ENCODE measurements at places on chromosomes 7 and 10. TPM values are rescaled to one million over a fixed set of nuclear protein-coding genes. Genes with fewer than 3 reads are reported as not detected.
A peak's percentile ranks its signal among the peaks of the same experiment; 100 is the strongest.

The LIPF gene
- total RNA-seq, result not detected

- no peak for DNase-seq
These were observed 10.6 kb upstream of the PLEKHS1 start for GRCh38 chr10:113740850-113741249.

GRCh38 chr10:15120523-15120922 lies 23.4 kb downstream of the RPP38 start:
- no peak for DNase-seq

The PIP gene
- not detected for total RNA-seq

DNA sequence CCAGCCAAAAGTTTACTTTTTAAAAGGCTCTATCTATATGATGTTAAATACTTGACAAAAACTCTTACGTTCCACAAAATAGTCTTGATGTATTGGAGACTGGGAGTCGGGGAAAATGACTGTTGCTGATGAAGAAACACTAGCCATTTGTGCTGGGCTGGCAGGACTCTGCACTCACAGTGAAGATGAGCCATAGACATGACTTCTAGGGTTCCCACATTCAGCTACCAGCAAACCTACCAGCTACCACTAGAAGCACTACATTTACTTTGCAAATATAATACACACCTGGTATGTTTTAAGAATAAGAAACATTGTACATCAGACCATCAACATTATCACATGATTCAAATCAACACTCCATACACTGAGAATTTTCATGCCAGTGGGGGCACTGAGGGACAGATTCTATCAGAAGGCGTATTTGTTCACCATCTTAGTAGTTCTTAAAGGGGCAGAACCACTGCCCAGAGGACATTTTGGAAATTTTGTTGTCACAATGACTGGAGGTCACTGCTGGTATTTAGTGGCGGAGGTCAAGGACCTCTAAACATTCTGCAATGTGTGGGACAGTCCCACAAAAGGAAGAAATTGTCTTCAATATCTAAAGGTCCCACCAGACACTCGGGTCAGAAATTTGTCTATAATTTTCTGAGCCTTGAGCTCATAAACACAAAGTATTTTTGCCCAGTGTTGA lies 52.3 kb downstream of the PARD3 start:
- DNase-seq, result no peak

DNA sequence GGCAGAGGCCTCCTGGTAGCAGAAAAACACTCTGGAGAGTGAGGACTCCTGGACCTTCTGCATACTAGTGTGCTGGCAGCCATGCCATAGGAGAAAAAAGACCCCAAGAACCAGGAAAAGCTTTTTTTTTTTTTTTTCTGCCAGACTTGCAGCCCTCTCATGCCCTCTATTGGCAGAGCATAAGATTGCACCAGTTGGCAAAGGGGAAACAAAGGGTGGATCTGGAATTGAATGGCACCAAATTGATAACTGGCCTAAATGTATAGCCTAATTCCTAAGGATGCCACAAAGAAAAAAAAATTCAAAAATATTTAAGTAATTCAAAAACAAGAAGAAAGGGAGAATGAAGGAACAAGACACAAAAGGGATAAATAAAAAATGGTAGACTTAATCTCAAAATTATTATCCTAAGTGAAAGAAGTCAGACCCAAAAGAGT lies 112.5 kb upstream of the GHITM start:
- peak; percentile 15 for DNase-seq

The OGDHL gene
- not detected for total RNA-seq

DNA sequence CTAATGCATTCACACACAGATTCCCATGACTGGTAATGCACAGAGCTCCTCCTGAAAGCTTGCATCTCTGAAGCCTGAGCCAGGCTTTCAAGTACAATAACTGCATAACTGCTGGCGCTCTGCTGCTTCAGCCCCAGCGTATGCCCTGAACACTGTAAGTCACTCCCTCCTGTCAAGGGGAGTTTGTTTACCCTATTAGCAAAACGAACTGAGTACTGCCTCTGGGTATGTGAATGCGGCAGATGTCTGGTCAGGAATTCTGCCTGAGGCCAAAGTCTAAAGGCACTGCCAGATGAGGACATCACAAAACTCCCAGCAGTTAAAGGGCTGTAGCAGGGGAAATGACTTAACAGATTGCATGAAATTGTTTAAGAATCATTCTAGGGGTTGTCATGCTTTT lies 97.7 kb downstream of the NRCAM start:
- DNase-seq, result no peak

GRCh38 chr7:137696988-137697387 lies 149.8 kb downstream of the DGKI start:
- DNase-seq, result no peak

GRCh38 chr7:79159040-79159664 lies 294.3 kb downstream of the MAGI2 start:
- no peak for DNase-seq

DNA sequence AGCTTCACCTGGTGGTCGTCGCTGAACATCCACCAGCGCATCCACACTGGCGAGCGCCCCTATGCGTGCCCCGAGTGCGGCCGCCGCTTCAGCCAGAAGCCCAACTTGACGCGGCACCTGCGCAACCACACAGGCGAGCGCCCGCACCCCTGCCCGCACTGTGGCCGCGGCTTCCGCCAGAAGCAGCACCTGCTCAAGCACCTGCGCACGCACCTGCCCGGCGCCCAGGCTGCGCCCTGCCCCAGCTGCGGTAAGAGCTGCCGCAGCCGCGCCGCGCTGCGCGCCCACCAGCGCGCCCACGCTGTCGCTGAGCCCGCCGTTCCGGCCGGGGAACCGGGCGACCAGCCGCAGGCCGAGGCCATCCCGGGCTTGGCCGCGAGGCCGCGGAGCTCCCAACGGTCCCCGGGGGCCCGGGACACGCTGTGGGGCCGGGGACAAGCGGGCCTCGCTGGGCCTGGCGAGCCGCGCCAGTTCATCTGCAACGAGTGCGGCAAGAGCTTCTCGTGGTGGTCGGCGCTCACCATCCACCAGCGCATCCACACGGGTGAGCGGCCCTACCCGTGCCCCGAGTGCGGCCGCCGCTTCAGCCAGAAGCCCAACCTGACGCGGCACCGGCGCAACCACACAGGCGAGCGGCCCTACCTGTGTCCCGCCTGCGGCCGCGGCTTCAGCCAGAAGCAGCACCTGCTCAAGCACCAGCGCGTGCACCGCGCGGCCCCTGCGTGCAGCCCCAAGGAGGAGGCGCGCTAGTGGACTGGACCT lies 18.4 kb downstream of the ZNF775 start:
- DNase-seq, result no peak

GRCh38 chr10:119189811-119190282 lies 11.2 kb upstream of the PRDX3 start:
- no peak for DNase-seq

The MKX gene
- not detected for total RNA-seq

DNA sequence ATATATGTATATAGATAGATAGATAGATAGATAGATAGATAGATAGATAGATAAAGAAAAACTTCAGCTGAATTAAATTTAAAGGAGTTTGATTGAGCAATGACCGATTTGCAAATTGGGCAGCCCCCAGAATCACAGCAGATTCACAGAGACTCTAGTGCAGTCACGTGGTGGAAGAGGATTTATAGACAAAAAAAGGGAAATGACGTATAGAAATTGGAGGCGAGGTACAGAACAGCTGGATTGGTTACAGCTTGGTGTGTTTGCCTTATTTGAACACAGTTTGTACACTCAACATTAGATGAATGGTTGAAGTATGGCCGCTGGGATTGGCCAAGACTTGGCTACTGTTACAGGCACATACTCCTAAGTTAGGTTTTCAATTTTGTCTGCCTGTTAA lies 8.2 kb upstream of the PODXL start:
- no peak for DNase-seq

- no peak for DNase-seq
These were observed 96.2 kb downstream of the BMS1 start for GRCh38 chr10:42878821-42879195.

DNA sequence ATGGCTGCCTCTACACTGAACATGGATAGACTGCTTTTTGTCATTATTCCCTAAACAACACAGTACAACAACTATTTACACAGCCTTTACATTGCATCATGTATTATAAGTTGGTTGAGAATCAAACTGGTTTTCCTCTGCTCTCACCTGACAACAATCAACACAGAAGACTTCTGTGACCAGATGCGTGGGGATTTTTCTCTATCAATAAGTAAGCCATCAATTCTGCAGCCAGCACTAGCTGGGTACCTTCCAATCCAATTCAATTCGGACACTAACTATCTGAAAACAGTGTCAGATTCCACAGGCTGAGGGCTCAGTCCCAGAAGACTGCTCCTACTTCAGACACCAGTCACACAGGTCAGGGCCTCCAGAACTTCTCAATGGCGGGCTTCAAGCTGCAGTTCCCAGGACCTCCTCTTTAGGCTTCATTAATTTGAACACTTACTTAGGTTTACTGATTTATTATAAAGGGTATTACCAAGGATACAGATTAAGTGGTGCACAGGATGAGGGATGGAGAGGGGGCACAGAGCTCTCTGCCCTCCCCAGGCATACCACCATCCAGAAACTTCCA lies 36.4 kb upstream of the ASL start:
- DNase-seq, result no peak

DNA sequence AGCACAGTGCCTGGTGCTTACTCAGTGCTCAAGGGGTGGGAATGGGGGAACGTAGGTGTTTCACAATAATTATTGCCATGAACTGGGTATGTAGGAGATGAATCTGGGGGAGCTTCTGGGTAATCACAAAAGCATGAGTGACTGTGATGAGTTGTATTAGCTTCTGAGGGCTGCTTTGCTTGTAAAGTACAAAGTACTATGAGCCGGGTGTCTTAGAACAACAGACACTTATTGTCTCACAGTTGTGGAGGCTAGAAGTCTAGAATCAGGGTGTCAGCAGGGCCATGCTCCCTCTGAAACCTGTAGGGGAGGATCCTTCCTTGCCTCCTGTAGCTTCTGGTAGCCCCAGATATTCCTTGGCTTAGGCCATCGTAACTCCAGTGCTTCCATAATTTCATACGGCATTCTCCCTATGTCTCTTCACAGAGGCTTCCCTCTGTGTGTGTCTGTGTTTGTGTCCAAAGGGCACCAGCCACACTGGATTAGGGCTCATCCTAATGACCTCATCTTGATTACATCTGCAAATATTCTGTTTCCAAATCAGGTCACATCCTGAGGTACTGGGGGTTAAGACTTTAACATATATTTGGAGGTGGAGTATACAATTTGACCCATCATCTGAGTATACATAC lies 84.8 kb upstream of the AGBL3 start:
- DNase-seq, result no peak

GRCh38 chr10:76001019-76001418 lies 569.6 kb downstream of the LRMDA start:
- DNase-seq, result no peak

GRCh38 chr10:101319241-101319915 lies 34.6 kb upstream of the BTRC start:
- DNase-seq, result no peak

The HOXA2 gene
- not detected for total RNA-seq

DNA sequence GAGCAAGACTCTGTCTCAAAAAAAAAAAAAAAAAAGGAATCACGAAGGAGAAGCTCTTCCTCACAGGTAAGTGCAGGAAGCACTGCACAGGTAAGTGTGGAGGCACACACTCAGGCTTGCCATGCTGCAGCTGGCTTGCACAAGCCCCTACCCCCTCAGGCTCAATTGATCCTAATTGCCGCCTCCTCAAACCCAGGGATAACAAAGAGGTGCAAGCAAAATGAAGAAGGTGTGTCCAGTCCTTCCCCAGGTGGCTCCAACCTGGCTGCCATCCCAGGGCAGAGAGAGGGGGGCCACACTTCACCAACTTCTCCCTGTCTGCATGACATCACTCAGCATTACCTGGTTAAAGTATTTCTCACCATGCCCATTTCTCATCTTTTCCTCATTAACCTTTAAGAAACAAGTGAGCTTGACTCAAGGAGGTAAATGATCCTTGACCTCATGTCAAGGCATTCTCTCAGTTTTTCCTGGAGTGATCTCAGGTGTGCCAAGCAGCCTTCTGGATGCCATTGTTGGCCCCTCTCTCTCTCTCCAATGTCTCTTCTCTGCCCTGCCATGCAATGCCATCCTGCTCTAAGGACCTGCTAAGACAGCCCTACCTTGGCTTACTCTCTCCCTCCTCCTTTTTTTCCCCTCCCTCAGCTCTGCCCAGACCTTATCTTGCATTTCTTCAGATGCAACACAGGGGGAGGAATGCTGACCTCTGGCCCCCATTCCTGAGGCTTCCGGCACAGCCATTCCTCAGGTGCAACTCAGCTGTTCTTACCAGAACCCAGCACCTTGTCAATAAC lies 13.0 kb upstream of the TRPV6 start:
- DNase-seq, result no peak

GRCh38 chr10:117688358-117688757 lies 145.8 kb downstream of the EMX2 start:
- no peak for DNase-seq

- DNase-seq, result no peak
These were observed 1.3 kb downstream of the SHH start for GRCh38 chr7:155810770-155811559.

DNA sequence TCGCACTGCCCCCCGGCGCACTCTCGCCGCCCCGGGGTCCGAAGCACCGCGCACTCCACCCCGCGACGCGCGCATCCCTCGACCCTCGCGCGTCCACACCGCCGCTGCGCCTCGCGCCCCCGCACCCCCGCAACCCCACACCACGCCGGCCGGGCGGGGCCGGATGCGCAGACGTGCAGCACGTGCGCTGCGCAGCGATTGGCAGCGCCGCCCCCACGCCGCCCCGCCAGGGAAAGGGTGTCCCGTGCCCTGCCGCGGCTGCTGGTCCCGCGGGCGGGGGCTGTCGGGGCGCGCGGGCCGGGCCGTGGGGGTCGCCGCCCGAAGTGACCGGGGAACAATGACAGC lies 53.7 kb upstream of the KDM7A start:
- peak; percentile 84 for DNase-seq

DNA sequence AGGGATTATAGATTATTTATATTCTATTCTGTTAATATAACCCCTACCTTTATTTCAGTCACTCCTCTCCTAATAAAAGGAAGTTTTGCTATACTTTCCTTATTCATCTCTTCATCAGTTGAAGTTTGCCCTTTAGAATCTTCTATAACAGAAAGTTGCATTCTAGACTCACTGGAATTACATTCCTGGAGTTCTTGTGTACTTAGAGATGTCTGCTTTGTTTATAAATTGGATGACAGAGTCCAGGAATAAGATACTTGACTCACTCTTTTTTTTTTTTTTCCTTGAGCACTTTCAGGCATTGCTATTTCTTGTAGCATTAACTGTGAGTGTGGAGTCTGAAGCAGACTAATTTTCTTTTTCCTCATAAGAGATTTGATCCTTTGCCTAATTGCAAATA lies 640.8 kb downstream of the XPNPEP1 start:
- no peak for DNase-seq

DNA sequence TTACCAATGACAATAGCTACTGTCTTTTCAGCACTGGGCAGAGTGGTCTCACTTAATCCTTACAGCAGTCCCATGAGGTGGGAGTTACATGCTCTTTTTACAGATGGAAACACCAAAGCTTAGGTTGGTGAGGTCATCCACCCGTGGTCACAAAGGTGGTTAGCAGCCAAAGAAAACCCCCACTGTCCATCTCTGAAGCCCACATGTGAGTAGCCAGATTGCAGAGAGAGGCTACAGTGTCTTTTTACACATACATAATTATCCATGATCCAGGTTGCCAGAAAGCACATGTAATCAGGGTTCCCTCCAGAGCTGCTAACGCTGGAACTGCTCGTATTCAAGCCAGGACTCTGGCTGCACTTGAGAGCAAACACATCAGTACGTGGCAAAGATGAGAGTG lies 24.6 kb upstream of the ANKRD2 start:
- no peak for DNase-seq

The GPNMB gene
- not detected for total RNA-seq

All from CD4-positive, alpha-beta T cell (primary cell).